ENCODE measurements at places on chromosomes 16 and 17.

DNA sequence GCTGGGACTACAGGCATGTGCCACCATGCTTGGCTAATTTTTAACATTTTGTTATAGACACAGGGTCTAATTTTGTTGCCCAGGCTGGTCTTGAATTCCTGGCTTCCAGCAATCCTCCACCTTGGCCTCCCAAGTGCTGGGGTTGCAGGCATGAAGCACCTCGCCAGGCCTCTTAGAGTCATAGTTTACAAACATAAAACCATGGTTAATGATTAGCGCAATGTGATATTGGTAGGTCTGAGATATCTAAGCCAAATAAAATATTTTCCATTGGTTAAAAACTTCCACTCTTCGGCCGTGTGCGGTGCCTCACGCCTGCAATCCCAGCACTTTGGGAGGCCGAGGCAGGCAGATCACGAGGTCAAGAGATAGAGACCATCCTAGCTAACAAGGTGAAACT is 16.6 kb downstream of the TXNDC11 start:
- no peak for DNase-seq

DNA sequence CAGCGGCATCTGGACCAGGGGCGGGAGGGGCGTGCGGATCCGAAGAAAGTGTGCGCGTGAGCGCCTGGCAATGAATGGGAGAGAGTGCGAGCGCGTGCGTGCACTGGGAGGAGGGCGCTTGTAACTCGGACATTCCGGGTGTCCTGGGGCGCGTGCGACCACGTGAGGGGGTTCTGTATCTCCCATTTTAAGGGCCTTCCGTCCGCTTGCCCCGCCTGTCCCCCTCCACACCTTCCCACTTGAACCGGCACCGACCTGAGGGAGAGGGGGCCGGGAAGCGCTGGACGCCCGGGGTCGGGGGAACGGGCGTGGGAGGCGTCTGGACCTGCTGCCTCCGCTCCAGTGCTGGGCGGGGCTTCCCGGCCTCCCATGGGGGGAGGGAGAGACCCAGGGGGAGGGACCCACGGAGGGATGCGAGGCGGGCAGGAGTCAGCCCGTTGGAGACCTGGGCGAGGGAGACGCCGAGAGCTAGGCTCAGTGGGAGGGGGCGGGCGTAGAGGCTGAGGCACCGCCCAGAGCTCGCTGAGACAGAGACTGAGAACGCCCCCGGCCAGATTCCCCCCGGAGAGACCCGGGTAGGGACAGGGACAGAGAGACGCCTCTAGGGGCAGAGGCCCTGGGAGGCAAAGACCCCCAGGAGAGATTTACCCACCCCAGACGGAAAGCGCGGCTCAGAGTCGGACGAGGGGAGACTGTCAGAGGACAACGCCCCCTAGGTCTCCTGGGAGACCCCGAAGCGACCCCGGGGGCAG is at the start of gene KREMEN2:
Gene KREMEN2, plus strand, starts transcription at position 553 of the 752 bp plus-strand sequence. CDS start 246 bp downstream, outside the sequence.
- DNase-seq: peak; percentile 24

DNA sequence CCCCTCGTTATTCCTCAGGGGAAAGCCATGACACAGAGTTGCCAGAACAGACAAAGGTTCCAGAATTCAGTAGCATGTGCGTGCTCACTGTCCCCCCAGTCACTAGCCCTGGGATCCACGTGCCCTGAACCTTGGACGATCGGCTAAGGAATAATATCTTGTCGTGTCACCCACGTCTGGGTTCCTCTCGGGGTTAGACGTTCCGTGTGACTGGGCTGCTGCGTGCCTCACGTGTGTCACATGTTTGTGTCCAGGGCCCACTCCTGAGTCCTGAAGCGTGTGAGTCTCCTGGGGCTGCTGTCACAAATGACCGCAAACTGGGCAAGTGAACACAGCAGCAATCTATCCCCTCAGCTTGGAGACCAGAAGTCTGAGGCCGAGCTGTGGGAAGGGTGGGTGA is 12.4 kb upstream of the ZNF469 start:
- DNase-seq: no peak

- DNase-seq: peak; percentile 86
Measured at GRCh38 chr17:57422574-57423164, 166.3 kb downstream of the MSI2 start.

DNA sequence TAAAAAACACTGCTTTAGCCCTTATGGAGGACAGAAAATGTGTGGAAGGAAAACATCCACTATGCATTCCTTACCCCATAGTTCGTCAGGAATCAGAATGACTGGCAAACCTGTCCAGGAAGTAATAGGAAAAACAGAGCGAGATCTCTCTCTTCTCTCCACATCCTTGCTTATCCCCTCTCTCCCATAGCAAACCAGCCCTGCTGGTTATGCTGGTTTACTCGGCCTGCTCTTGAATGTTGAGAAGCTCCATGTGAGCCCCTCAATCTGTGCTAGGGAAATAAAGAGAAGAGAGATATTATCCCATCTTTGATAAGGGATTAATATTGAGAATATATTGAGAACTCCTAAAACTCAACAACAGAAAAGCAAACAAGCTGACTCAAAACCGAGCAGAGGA is 402.8 kb upstream of the RBFOX1 start:
- no peak for DNase-seq

- DNase-seq: peak; percentile 82
Measured at GRCh38 chr17:17416400-17417360, 60.1 kb upstream of the MED9 start.

DNA sequence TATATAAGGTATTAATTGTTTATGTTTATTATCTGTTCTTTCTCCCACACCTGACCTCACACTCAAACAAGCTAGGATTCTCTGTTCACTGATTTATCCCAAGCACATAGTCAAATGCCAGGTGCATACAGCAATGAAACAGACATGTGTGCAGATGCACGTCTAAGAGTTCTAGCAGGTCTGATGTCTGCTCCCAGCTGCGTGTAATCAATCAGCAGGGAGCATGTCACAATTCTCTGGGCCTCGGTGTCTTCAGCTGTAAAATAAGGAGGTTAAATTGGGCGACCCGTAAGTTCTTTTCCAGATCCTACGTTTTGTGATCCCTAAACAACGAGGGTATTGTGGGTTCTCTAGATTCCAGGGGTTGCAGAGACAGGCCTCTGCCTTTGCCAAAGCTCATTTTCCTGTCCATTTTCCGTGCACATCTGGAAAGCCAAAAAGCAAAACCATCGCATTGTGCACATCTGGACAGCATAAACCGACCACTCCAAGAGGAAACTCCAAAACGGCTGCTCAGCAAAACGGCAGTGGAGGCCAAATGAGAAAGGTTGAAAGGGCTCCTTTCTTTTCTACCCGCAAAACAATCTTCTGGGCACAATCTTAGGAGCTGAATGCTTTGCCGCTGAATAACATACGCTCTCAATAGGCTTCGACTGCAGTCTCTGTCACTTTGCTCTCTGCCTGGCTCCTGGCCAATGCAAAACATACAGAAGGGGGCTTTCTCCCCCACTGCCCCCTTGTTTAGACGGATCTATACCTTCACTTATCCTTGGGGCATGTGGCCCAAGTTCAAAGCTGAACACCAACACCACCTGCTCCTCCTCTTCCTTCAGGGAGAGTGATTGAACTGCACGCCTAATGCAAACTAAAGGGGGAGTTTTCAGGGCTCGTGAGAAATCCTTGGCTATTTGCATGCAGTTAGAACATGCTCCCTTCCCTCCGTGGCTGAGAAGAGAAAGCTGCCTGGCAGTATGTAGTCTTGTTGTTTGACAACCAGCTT is 426.3 kb downstream of the SLC39A11 start:
- DNase-seq: peak; percentile 26

DNA sequence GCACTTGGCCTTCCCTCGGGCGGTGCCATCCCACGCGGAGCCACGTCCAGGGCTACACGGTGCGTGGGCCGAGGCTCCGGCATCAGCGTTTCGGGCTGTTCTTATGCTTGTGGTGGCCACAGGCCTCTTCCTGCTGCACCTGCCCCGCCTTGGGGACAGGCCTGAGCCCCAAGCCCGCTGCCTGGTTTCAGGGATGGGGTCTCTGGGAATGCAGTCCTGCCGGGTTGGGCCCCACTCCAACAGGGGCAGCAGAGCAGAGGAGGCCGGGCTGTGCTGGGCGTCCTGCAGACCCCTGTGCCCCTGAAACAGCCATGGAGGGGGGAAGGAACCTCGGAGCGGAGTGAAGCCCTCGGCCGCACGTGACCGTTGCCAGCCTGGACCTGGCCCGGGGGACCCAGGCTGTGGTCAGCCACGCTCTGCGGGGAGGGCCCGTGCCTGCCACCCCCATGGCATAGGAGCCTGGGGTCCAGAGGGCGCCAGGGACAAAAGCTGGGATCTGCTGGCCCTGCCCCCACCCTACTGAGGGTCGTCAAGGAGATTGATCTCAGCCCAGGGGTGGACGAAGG is 453 bp upstream of the WFIKKN1 start:
- no peak for DNase-seq

DNA sequence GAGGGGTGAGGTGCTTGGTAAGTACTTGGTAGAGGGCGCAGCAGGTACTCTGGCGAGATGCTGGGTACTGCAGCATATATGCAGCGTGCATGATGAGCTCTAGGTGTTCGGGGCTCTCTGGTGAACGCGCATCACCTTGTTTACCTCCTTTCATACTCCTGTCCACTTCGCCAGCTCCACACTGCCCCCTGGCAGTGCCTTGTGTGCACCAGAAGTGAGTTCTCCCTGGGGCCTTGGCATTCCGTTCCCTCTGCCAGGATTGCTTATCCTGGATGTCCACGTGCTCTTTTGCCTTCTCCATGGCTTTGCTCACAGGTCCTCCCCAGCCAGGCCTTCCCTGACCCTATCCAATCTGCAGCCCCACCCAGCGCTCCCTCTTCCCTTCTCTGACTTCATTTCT is 154.2 kb downstream of the MRM1 start:
- peak; percentile 9 for DNase-seq

DNA sequence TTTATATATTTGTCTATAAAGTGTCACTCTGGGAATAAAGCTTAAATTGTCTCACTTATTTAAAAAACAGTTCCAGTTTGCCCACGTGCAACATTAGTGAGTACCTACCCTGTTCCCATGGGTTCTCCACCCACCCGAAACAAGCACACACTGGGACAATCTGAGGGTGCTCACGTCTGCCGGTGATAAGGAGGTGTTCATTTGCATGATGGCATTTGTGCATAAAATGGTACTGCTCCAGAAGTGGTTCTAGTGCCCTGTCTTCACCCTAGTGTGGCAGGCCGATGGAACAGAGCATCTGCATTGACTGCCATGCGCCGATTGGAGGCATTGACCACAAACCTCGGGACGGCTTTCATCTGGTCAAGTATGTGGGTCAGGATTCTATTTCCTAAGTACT is 35.6 kb upstream of the ENDOV start:
- DNase-seq: no peak

GRCh38 chr17:55410722-55411462 is 10.7 kb downstream of the MMD start:
- DNase-seq: peak; percentile 27

GRCh38 chr17:39737206-39737759 is 455 bp upstream of the GRB7 start:
- DNase-seq: no peak

GRCh38 chr17:67526700-67527099 is 149.6 kb downstream of the PITPNC1 start:
- no peak for DNase-seq

GRCh38 chr16:55566432-55567175 is at the start of gene CAPNS2:
Gene CAPNS2, plus strand, starts transcription at chr16:55566684. Its CDS starts 73 bp downstream, at chr16:55566757.
- no peak for DNase-seq

- DNase-seq: no peak
Measured at GRCh38 chr17:6926667-6927066, 69.2 kb upstream of the ALOX12 start.
